ENCODE measurements at places on chromosomes 16 and 17.

DNA sequence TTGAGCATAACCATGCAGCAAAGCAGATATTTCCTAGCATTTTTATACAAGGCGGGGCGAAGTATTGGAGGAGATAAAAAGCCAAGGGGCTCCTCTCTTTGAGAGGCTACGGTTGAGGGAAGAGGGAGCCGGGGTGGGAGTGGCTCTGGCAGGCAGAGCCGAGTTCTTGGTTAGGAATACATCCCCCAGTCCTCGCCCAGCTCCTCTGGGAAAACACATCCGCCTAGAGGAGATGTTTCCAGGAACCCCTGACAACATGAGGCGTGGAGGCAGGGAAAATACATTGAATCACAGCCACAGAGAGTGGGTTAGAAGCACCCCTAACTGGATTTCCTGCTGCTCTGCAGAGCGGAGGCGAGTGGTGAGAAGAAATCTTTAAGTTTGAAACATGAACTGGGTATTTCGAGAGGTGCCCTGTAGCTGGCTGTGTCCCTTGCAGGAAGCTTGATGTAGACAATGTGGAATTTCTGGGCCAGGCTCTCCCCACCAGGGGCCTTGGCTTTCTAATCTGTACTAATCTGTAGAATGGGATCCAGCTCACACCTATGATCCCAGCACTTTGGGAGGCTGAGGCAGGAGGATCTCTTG lies 27.3 kb downstream of the TTYH2 start:
- DNase-seq, result no peak

GRCh38 chr17:64002658-64003525 lies 4.7 kb downstream of the PRR29 start:
- DNase-seq, result no peak

GRCh38 chr16:3520413-3520812 lies 19.6 kb downstream of the CLUAP1 start:
- no peak for DNase-seq

- DNase-seq, result peak; percentile 82
These were observed at the start of gene EPOP for GRCh38 chr17:38674749-38675615. Gene EPOP (minus strand): TSS chr17:38674957. CDS start chr17:38674495, 462 bp downstream.

DNA sequence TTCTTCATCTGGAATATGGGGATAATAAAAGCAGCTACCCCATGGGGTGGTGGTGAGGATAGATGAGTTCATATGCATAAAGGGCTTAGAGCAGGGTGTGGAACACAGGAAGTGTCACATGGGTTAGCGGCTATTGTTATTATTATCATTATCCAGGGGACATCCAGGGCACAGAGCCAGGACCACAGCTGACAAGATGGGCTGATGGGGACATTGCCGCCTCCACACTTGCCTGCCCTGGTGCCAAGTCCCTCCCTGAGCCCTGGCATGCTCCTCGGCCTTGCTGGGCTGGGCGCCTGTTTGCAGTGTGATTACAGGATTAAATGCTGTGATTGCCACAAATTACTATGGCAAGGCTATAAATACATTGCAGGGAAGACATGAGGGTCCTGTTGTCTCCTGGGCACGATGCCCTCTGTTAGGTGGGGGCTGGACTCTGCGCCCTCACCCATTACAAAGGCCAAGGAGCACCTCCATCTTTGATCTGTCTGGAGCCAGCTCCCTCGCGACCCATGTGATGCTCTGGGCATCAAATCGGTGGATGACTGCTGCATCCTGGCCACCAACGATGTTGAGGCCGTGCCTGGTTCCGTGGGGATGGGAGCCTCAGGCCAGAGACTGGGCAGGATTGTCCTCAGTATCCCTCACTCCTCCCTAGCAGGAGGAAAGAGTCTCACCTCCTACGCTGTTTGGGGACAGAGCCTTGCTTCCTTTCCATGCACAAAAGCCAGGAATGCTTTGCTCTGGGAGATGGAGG lies 43.2 kb downstream of the PIMREG start:
- no peak for DNase-seq

GRCh38 chr16:74836111-74836671 lies 61.6 kb upstream of the FA2H start:
- no peak for DNase-seq

GRCh38 chr17:56629531-56630075 lies 36.1 kb downstream of the NOG start:
- no peak for DNase-seq

DNA sequence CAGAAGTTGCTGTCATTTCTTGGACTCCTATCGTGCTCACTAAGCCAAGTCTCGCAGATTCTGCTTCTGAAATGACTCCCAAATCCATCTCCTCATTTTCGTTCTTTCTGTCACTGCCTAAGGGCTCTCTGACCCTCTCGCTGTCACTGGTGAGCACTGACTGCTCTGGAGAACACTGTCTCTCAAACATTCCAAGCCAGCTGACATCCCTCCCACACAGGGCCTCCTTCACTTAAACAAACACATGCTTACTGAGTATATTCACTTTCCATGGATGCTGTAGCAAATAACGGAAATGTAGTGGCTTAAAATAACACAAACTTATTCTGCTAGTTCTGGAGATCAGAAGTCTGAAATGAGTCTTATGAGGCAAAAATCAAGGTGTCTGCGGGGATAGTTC lies 18.8 kb downstream of the CACNG1 start:
- DNase-seq, result no peak

DNA sequence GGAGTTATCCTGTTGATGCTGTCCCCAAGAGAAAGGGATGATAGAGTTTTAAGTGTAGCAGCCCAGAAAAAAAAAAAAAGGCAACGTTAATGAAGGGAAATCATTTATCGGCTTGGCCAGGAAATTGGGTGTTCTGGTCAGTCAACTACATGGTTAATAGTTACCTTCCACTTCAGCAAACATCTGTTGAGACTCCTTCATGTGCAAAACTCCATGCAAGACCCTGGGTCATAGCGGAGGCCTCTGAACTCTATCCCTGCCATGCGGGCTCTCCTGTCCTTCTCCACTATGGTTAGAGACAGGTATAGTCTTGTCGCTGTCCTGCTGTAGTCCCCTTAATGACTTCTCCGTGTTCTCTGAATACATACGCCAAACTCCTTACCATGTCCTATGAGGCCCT lies 3.5 kb upstream of the LYRM9 start:
- no peak for DNase-seq

- no peak for DNase-seq
These were observed 235.6 kb upstream of the GSE1 start for GRCh38 chr16:85377388-85378144.

DNA sequence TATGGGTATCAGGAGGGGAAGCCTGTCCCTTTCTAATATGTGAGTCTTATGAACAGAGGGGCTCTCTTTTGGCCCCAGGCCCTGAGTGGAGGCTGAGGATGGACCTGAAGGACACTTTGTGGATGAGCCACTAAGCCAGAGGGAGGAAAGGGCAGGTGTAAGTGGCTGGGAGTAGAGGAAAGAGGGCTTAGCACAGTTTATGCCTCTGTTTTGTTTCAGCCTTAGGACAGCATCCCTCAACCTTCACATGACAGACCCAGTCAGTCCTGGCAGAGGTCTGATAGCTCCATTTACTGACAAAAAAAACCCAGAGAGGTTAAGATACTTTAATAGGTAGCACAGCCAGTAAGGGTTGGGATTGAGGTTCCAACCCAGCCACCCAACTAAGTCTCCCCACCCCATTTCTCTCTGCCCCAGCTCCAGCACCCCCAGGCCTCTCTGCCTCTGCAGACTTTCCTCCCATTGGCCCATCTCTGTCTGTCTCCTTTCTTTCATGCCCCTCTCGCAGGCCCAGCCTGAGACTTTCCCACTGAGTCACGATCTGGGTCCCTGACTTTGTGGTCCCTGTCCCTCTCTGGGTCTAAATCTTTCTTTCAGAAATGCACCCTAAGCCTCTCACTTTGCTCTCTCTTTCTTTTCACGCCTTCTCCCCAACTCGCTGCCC lies 4.7 kb upstream of the TBX21 start:
- DNase-seq, result no peak

DNA sequence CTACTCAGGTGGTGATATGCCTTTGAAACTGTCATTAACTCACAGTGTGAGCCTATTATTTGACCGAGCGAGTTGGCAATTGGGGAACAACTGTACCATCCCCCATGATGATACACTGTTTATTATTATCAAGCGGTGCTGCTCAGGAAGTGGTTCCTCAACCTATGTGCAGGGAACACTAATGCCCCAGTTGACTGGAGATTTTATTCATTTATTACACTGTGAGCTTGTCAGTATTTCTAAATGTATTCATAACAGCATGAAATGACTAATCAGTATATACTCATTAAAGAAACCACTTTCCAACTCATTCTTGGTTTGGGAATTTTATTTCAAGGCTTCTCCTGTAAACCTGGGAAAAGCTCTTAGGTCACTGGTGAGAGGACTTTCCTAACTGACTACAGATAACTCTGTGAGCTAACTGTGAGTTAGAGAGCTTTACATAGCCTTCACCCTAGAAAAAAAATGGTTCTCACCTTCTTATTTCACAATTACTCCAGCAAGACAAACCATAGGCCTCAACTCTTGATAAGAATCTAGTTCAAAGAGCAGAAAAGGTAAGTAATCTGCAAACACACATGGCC lies 42.4 kb downstream of the NXPH3 start:
- no peak for DNase-seq

GRCh38 chr16:76532188-76532973 lies 255.2 kb downstream of the CNTNAP4 start:
- no peak for DNase-seq

- DNase-seq, result no peak
These were observed 146.3 kb upstream of the AXIN2 start for GRCh38 chr17:65707780-65708179.

DNA sequence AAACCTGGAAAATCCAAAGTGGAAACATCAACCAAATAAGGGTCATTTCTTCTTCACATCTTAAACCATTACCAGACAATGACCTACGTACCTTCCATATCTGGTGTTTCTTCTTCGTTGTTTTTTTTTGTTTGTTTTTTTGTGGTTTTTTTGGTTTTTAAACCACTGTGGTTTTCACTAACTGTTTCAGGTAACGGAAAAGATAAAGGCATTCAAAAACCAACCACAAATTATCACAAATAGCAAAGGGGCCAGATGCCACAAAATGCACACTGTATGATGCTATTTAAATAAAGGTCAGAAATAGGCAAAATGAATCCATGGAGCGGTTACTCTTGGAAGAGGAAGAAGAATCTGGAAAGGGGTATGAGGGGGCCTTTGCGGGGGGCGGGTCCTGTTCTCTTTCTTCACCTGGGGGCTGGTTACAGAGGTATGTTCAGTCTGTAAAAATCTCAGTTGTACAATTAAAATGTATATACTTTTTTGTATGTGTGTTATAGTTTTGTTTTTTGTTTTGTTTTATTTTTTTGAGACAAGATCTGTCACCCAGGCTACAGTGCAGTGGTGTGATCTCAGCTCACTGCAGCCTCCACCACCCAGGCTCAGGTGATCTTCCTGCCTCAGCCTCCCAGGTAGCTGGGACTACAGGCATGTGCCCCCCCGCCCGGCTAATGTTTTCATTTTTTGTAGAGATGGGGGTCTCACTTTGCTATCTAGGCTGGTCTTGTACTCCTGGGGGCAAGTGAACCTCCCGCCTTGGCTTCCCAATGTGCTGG lies 29.6 kb downstream of the LITAF start:
- DNase-seq, result no peak

DNA sequence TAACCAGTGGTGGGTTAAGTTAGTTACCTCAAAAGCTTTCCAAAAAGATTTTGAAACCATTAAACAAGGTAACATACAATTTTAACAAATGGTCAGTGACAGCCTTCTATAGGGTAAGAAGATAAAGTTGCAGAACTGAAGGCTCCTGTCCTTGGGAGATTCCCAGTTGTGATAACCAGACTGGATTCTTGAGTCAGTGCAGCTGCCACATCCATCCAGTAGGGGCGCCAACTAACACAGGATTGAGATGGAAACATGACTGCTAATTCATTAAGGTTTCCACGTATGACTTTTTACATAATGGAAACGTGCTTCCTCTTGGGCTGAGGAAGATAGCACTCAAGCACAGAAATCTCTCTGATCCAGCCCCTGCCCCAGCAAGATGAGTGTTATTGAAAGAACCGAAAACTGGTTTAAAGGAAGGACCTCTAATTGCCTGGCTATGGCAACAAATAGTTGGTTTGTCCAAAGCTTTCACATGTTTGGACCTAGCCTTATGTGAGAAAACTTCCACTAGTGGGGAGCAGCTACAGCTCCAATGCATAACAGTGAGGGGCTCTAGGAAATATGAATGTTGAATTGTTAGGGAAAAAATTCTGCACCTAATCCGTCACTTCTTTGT lies 269.8 kb upstream of the MYOCD start:
- no peak for DNase-seq

GRCh38 chr17:51736356-51736755 lies 422.2 kb downstream of the CA10 start:
- DNase-seq, result no peak

DNA sequence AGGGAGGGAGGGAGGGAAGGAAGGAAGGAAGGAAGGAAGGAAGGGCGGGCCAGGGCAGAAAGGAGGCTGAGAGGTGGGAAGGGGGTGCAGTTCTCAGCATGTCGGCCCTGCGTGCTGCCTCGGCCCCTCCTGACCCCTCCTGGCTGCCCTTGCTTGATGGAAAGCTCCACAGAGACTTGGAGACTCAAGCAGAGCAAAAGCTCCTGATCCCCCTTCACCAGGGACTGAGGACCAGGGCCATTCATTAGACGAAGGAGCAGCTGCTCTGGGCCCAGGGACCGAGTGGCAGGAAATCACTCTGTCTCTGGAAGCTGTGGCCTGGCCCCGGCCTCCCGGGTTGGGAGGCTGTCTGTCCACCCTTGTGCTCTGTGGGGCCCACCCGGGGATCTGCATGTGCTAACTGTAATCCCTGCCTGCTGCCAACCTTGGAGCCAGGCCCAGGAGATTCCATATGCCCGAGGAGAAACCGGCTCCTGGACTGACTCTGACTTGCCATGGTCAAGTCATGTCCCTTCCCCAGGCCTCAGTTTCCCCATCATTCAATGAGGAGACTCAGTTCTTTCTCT lies 27.4 kb upstream of the C1QL1 start:
- DNase-seq, result no peak

DNA sequence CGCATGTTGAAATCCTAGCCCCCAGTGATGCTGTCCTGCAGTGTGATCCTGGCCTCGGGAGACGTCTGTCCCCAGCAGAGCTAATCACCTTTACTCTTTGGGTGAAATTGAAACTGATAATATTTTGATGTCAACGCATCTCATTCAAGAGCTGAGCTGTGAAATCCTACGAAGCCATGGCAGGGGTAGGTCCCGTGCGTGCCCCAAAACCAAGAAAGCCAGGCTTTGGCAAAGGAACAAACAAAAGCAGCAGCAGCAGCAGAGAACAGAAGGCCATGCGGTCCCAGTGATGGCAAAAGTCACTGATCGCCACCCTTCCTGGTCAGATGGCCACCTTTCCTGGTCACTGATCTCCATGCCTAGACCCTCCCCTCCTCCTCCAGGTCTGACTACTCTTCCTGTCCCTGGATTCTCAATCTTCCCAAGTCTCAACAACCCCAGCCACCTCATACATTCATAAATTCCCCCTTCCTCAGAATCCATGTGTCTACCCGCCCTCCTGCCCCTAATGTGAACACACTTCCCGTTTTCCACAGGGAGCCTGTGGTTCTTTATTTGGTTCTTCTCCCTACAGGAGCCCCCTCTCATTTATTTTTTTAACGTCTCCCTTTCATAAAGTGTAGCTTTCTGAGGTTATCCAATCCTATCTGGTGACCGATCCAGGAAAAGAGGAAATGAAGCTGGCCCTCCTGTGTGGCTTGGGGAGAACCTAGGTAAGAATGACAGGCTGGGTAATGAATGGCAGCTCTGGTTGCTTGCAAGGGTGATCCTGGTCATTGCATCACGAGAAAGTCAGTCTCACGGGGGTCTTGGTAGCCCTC lies 50.3 kb downstream of the CPPED1 start:
- DNase-seq, result no peak
